CD4-positive, alpha-beta T cell treated with Interleukin-4 for 4 hours (primary cell): ENCODE measurements at places on chromosomes 6 and 20.
A peak's percentile ranks its signal among the peaks of the same experiment; 100 is the strongest.

- no peak for DNase-seq
These were observed 33.1 kb downstream of the TMEM14A start for GRCh38 chr6:52704060-52704459.

DNA sequence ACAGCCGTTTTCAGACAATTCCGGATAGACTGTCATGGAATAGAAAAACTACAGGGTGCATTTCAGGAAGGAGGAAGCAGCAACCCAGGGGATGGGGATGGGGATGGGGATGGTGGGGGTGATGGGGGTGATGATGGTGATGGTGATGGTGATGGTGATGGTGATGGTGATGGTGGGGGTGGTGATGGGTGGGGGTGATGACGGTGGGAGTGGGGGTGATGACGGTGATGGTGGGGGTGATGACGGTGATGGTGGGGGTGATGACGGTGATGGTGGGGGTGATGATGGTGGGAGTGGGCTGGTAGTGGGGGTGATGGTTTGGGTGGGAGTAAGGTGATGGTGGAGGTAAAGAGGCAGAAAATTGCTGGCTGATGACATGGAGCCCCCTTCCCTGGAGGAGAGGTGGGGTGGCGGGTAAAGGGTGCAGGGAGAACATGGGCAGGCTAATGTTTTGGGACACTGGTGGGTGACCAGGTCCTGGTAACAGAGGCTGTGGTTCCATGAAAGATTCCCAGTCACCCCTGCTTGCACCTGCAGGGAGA lies 17.5 kb downstream of the LAMA5 start:
- no peak for DNase-seq

DNA sequence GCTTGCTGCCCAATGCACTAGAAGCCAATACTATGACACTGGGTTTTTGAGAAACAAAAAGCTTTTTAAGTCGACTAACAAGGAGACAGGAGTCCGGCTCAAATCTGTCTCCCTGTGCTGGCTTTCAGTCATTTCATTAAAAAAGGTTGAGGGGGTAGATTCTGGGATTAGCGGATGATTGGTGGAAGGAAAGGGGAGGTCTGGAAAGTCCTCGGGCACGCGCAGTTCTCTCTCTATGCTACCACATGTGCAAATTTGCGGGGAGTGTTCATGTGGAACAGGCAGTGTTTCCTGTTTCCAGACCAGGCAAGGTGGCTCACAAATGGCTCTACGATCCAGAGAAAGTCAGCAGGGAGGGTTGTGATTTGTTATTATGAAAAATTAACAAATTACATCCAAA lies 89.1 kb upstream of the TOX2 start:
- no peak for DNase-seq

DNA sequence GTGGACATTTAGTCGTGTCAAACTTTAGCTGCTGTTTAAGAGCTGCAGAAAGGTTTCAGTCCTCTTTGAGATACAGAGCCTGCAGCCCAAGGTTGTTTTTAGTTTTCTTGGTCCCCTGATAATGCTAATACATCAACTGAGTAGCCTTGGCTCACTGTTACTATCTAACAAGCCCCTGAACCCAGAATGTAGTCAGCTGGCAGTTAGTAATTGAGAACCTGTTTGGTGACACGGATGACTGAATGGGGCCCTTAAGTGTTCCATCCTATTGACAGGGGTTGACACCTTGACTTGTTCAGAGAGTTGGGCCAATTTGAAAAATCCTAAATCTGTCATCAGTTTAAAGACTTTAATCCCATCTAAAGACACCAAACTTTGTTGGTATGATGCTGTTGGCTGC lies 2.8 kb downstream of the RTN4IP1 start:
- no peak for DNase-seq

GRCh38 chr6:150144294-150144868 lies 1.5 kb downstream of the PPP1R14C start:
- DNase-seq: no peak

- DNase-seq: no peak
These were observed 240.4 kb upstream of the SULF2 start for GRCh38 chr20:48025661-48026060.

GRCh38 chr20:52748990-52749389 lies 223.2 kb upstream of the TSHZ2 start:
- no peak for DNase-seq

DNA sequence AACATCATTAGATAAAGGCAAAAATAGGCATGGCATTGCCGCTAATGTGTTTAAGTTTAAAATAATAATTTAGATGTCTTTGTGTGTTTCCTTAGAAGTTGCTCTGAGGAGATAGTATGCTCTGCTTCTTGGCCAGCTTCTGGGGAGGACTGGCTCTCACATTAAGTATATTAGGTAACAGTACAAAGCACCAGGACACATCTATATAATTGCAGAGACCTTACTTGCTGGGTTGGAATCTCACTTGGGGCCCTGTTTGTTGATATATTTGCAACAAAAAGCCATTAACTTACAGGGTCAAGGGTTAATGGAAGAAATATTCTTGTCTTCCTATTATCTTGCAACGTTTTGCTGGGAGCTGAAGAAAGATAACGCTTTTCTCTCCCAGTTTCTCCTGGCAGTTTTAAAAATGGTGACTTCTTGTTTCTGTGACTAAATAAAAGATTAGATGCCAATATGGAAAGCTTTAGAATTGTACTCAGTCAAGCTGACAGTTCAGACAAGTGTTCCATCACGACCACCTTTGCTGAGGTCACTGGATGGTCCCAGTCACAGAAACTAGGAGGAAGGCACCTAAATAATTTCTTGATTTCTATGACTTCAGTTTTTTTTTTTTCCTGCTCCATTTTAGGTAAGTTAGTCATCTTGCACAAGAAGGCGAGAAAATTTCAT lies 462.3 kb upstream of the FLRT3 start:
- no peak for DNase-seq

- peak; percentile 60 for DNase-seq
These were observed 82.7 kb upstream of the DUSP22 start for GRCh38 chr6:209432-210103.

DNA sequence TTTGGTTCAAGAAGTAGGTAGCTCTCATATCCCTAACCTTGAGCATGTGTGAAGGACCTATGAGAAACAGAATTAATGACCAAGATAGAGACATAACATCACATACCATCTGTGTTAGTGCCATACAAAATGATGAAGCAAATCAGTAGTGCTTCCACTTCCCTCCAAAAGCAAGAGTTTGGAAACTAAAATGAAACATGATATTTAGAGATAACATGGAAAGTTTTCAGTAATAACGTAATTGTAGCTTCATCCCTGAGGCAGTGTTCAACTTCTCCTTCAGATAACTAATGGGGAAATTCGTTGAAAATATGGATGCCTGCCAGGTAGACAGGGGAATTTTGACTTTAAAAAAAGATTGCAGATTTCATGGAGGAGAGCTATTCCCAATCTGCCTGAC lies 248.4 kb upstream of the IRAK1BP1 start:
- no peak for DNase-seq

DNA sequence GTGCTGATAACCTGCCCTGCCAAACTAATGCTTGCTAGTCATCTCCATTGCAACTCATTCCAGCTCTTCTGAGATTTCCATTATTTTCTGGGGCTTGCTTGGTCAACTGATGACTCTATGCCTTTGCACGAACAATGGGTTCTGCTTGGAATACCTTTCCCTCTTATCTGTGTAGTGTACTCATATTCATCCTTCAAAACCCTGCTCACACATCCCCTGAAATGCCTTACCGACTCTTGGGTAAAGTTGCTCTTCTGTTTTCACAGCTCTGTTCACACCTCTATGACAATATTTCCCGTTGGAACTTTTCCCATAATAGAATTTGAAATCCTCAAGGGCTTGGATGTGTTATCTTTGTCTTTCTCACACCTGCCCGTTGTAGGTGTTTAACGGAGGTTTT lies 331.0 kb upstream of the SOX4 start:
- DNase-seq: no peak

GRCh38 chr6:165814679-165815078 lies 151.6 kb upstream of the PDE10A start:
- DNase-seq: no peak

GRCh38 chr20:4681401-4681800 lies 40.3 kb upstream of the PRND start:
- no peak for DNase-seq

- DNase-seq: no peak
These were observed 21.6 kb downstream of the RIN2 start for GRCh38 chr20:19779634-19780033.

DNA sequence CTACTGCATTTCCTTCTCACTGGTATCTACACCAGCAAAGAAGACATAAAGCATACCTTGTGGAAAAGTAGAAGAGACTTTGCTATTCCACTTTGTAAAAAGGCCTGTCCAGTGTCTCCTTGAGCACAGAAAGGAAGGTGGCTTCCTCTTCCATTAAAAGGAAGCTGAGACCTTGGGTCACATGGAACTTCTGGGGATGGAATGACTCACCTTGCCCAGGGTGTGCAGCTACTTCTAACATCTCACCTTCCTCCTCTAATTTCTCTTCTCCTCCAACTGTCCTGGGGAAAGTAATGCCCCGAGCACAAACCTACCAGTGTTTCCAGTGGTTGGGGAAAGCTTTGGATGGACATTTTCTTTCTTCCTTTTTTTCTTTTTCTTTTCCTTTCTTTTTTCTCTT lies 848.8 kb upstream of the MAP3K7 start:
- DNase-seq: no peak

DNA sequence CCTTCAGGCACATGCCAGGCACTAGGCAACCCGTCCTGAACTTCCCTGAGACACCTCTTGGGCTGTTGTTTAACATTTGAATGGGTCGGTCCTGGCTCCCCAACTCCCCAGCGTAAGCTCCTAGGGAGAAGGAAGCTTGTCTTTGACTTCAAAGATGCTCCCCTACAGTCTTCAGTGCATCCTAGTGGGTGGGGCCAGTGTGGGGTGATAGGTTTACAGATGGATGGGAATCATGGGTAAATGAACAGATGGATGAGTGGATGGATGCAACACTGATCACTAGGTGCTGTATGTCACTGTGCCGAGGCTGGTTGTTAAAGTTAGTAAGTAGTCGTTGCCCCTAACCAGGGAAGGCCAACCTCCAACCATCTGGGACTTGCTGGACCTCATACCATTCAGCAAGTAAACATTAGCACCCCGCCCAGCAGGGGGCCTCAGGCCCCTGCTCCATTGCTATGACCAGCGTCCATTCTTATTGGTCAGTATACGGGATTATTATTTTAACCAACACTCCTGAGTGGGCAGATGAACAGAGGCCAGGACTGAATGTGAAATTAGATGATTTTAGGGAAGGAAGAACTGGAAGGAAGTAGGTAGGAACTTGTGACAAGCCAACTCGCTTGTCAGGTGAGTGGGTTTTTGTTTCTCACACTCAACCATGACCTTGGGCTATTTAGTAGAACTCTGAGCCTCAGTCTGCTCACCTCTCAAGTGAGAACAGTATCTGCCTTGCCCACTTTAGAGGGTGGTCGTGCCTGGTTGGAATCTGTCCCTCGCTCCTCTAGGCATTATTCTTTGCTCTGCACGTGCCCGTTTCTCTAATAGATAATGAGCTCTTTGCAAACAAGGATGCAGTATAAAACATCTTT lies 82.9 kb upstream of the FOXP4 start:
- peak; percentile 5 for DNase-seq

DNA sequence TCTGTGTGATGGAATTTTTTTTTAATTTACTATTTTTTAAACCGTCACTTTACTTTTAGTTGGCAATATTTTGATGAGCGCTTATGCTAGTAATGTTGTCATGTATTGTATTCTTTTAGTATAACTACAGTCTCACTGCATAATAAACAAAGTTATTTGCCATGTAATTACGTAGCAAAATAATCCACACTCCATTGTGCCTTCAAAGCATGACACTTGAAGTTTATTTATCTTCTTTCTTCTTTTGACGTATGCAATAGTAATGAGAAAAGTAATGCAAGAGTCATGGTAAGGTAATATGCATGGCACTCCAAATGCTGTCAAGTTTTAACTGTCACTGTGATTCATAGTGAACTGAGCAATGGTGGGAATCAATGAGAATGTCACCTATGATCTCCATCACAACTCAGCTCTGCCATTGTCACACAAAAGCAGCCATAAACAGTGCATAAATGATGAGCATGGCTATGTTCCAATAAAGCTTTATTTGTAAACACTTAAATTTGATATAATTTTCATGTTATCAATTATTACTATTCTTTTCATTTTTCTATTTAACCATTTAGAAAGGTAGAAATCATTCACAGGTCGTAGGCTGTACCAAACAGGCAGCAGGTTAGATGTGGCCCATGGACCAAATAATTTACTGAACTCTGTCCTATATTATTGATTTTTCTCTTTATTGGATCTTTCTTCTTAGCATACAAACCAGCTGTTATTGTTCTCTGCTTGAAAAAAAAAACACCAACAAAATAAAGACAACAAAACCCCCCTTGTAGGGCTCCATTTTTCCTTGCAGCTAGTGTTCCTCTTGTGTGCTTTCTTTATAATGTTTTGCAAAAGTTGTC lies 27.1 kb downstream of the RNF217 start:
- no peak for DNase-seq

- DNase-seq: no peak
These were observed 13.5 kb upstream of the MLIP start for GRCh38 chr6:54097753-54098152.

DNA sequence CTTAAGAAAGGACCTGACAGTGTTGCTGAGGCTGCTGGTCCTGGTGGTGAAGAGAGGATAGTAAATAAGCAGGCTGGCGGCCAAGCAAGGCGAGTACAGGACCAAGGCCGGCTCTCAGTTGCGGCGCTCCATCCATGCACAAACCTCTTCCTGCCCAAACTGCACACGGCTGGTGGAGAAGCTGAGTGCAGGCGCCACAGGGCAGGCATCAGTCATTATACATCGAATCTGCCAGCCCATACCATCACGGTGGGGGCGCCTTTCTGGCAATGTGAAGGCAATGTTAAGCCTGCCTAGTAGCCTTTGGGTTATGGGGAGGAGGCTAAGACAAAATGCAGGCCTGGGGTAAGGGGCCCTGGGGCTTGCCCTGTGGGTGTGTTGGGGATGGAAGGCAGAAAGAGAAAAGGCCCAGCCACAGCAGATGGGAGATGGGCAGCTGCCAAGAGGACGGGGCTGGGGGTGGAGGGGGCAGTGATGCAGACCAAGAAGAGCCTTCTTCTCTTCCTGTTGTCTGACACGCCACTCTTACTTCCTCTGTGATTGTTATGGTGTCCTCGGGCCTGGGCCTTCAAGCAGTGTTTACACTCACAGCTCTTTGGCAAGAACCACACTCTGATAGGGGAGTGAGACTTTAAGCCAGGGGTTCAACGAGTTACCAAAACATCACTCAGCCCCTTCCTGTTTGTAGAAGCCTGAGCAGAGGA lies 20.3 kb upstream of the KCNK16 start:
- DNase-seq: no peak
